Stimulated activated CD4-positive, alpha-beta T cell treated with anti-CD3 and anti-CD28 coated beads, Interleukin-4, amount 100 ng/mL, for 1 hour (primary cell): ENCODE measurements at places on chromosomes 1 and 21.

GRCh38 chr21:15272171-15272570 lies 207.4 kb upstream of the NRIP1 start:
- DNase-seq: no peak

DNA sequence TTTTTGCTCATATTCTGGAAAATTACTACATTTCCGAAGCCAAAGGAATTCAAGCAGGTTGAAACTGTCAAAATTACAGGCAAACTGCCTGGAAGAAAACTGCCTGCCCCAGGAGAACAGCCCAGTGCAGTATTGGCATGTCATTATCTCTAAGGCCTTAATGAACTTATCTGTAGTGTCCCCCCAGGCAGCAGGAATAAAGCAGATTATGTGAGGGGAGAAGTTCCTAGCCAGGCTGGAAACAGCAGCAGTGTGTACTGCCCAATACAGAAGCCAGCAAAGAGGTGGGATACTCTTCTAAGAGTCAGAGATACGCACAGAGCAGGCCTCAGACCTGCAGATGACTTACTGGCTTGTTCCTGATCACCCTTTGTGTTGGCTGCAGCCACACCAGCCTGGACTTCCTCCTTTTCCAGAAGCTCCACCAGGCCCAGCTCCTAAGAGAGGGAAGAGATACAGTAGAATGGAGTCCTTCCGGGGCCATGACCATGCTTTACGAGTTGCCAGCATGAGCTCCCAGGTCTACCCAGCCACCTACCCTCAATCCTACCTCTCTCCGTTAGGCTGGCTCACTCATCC lies 11.7 kb downstream of the IQGAP3 start:
- DNase-seq: no peak

DNA sequence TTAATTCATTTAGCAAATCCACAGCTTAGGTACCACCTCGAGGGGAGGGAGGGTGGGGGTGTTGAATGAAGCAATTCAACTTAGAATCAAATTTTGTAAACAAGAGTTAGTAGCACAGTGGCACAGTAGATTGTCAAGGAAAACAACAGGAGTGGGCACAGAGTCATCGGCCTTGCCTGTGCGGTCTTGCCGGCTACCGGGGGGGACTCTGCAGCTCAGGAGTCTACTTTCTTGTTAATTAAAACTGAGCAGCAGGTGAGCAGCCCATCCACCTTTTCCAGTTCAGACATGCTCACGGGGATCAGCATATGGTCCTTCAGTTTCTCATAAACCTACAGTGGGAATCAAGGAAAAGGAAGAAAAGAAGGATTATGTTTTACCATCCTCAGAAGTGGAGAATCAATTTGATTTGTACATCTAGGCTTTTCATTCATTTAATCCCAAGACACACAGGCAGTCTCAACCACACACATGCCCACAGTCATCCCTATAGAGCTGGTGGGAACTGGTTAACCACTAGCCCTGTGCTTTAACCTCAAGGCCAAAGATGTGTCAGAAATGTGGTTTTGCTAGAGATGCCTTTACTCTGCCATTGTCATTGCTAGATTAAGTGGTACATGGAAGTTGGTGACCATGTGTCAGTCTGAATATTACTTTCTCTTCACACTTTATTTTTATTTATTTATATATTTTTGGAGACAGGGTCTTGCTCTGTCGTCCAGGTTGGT lies 45.0 kb upstream of the BCL10 start:
- DNase-seq: no peak

DNA sequence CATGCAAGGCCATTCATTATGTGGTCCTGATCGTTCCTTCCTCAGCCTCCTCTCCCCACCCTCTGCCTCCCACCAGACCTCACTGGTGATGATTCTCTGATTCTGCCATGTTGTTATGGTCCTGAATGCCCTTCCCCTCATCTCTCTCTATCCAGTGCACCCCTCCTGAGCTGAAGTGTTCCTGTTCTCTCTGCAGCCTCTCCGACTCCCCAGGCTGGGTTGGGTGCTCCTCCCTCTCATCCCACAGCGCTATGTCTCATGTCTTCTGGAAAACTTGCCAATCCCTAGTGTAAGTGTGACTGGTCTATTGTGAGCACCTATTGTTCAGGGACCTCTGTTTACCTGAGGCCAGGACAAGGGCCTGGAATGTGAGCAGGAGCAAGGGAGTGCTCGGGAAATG lies 11.1 kb upstream of the PEF1 start:
- DNase-seq: no peak

GRCh38 chr1:74570797-74571492 lies 58.5 kb upstream of the LRRC53 start:
- DNase-seq: no peak

GRCh38 chr1:30111431-30111830 lies 612.0 kb downstream of the MATN1 start:
- no peak for DNase-seq

- DNase-seq: no peak
Observed at GRCh38 chr1:232707142-232707541, 77.2 kb upstream of the SIPA1L2 start.

- peak; percentile 17 for DNase-seq
Observed at GRCh38 chr1:28591708-28592320, at the start of gene RAB42. RAB42 (plus strand) TSS chr1:28592265; CDS start chr1:28592512, 247 bp downstream.

DNA sequence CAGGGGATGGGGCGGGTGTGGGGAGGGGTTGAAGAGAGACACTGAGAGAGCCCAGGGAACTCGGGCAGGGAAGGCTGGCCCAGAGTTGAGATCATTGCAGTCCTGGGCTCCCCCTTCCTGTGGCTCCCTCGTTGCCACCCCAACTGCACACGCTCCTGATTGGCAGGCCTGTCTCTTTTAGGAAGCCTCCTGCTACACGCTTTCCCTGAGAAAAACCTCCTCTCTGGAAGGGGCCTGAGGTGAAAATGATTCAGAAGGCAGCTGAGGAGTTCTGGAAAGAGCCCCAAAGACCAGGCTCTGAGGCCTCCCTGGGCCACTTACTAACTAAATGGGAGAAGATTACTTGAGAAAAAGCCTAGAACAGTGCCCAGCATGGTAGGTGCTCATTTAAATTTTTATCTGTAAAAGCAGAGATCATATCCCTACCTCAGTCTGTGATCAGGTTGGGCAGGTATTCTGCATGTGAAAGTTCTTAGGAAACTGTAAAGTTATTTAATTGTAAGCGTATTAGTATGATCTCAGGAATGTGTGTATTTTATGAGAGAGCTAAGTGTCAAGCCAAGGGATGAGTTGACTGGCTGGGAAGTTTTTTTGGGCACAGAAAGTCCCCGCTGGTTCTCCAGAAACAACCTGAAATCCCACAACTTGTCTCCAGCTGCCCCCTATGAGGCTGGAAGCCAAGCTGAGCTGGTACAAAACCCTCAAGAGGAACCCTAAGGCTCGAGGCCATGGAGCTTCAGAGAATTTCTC lies 65.2 kb upstream of the EPS8L3 start:
- no peak for DNase-seq

DNA sequence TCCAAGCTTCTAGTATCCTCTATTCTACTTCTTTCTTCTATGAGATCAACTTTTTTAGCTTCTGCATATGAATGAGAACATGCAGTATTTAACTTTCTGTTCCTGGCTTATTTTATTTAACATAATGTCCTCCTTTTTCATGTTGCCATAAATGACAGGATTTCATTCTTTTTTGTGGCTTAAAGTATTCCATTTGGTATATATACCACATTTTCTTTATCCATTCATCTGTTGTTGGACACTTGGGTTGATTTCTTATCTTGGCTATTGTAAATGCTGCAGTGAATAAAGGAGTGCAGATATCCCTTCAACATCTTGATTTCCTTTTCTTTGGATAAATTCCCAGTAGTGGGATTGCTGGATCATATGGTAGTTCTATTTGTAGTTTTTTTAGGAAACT lies 209.6 kb downstream of the GPR52 start:
- no peak for DNase-seq

- DNase-seq: no peak
Observed at GRCh38 chr21:45943630-45944540, 37.7 kb upstream of the COL6A1 start.

DNA sequence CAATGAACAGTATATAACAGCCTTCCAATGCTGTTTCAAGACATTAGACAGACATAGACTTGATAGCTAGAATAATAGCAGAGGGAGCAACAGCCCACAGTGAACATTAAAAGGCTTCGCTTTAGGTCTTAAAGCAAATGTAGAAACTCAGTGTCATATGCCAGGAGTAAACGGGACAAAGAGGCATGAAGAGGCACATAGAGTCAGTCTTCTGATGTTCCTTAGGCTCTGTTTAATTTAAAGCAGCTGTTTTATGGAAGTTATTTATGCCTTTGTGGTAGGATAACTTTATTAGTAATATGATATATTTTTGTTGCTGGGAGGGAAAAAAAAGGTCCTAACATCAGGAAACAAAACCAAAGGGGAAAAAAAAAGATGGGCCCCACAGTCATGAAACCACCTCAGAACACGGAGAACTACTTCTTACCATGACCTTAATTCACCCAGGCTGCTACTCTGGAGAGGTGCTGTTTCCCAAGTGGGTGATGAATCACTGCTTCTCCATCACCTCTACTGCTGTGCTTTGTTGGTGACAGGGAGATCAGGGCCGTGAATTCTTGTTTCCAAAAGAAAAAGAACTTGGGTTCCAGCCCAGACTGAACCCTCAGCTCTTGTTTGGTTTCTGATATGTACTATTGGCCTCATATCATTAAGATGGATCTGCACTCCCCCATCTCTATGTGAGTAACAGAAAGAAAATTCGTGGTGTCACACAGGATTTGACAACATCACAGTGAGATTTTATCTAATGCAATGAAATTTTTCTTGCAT lies 616.9 kb downstream of the KIF26B start:
- no peak for DNase-seq

GRCh38 chr1:163747855-163748254 lies 426.1 kb downstream of the NUF2 start:
- DNase-seq: no peak

- no peak for DNase-seq
Observed at GRCh38 chr1:178066296-178066907, 27.5 kb upstream of the RASAL2 start.

DNA sequence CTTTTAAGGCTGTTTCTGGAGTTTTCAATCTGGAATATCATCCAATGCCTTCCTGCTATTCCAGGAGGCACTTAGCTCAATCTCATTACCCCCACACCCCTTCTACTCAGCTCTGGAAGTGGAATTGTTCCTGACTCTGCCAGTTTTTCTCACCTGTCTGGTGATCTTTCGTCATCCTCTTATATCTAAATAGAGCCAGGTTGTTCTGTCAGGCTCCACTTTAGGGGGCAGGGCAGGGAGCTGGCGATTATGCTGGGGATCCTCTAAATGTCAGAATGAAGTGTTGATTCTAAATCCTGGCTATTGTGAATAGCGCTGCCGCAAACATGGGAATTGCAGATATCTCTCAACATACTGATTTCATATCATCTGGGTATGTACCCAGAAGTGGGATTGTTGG lies 63.6 kb upstream of the ETV3 start:
- DNase-seq: no peak

- DNase-seq: no peak
Observed at GRCh38 chr1:156026588-156026987, 5.8 kb upstream of the SSR2 start.

DNA sequence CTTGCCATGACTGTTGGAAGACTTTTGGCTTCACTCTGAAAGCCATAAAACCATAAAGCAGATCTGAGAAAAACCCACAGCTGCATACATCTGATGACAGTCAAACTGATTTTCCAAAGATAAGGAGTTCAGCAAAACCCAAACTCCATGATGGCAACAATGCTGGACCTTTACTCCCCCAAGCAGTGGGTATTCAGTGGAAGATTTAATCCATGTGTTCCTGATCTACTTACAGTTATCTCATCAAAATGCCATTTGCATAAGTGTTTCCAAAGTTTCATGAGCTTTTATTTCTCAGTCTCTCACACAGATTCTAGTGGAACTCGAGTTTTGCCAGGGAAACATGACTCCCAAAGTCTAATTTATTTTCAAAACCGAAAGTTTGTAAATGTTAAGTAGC lies 184.9 kb downstream of the ZC3H11B start:
- no peak for DNase-seq

- no peak for DNase-seq
Observed at GRCh38 chr1:33818071-33818470, 45.8 kb upstream of the HMGB4 start.

DNA sequence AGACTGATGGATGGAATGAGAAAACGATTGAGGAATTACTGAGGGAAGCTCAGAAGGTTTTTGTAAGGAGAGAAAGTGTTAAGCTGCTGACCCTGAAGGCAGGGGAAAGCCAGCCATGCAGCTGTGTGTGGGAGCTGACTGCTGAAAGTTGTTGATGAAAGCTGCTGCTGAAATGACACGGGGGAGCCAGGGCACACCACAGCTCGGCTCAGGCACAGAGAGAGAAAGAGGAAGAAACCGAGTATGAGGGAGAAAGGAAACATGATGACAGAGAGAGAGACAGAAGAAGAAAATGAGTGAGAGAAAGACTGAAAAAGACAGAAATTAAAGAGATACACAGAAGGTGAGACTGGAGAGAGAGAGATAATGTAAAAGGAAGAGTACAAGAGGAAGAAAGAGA lies 115.5 kb downstream of the LRRC53 start:
- DNase-seq: no peak

- no peak for DNase-seq
Observed at GRCh38 chr1:1755852-1756251, 22.4 kb downstream of the NADK start.
